HAP-1 (cell line): ENCODE measurements at places on chromosomes 16 and 17.

DNA sequence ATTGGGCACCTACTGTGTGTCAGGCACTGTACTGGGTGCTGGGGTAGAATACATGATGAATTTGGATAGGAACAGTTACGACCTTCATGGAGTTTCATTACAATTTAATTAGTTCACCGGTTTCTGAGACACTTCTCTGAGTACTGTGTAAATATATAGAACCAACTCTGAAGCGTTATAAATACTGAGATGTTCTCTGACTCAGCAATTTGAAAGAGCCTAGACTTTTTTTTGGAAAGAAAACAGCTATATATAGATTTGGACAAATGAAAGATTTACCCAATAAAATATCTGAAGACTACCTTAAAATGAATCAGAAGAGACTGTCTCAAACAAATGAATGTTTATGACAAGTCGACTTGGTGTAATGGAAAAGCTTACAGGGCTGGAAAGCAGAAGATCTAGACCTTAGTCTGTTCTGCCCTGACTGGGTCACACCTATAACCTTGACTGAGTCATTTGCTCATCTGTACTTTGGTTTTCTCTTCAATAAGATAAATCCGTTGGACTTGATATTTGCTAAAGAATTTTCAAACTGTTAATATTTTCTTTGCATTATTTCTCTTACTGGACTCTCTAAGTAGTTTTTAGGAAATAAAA, 4.6 kb upstream of the GAN start:
- DNase-seq: no peak

- DNase-seq: no peak
These were observed 104.5 kb downstream of the NLK start for GRCh38 chr17:28147017-28147416.

- DNase-seq: peak; percentile 100
These were observed 90.0 kb downstream of the GNAO1 start for GRCh38 chr16:56281249-56281805.

- DNase-seq: peak; percentile 11
These were observed 328.6 kb upstream of the PMFBP1 start for GRCh38 chr16:72500545-72500944.

DNA sequence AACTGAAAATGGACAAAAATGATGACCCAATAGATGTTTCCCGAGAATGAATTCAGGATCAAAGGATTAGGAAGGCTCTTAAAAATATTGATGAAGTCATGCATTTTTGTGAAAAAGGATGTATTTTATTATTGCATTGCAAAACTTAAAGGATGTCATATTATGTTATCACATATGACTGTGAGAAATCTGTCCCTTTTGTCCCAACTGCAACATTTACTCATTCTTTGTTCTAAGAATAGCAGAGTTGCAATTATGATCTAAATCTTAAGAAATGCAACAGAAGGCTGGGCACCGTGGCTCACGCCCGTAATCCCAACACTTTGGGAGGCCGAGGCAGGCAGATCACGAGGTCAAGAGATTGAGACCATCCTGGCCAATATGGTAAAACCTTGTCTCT, 13.1 kb upstream of the MYH13 start:
- DNase-seq: no peak

DNA sequence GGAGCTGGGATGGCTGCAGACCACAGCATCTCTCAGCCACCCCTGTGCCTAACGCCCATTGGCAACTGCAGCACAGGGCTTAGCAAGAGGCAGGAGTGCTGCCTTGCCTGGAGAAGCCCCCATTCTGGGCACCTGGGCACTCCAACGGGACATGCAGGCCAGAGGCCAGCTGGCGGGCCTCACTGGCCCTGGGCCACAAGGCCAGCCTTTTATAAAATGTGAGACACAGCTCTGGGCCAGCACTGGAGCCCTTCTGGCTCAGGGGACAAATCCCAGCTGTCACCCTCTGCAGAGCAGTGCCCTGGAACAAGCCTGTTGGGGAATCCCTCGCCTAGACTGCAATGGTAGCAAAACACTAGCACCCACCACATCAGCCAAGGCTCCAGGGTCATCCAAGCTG, 171.8 kb downstream of the WSCD1 start:
- DNase-seq: no peak

GRCh38 chr16:67672306-67672705, 5.7 kb downstream of the C16orf86 start:
- no peak for DNase-seq

DNA sequence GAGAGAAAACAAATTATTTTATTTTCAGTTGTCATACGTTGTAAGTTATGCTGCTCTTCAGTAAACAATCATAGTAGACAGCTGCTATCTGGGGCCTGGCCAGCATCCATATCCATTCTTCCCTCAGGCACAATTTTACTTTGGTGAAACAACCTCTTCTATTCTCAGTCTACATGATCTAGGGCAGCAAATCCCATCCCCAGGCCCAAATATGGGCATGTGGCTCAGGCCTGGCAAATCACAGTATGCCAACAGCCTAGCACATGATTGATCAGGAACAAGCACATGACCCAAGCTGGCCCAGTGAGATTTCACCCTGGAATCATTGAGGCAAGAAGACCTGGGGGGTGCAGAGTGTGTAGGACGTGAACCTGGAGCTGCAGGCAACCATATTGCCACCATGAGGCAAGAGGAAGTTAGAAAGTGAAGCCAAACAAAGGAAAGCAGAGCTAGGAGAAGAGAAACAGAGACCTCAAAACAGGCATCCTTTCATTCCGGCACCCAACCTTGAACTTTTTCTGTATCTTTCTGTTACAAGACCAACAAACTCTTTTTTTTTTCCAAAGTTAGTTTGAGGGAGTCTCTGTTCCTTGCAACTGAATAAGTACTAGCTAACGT, 10.3 kb upstream of the ABCC12 start:
- DNase-seq: no peak

- no peak for DNase-seq
These were observed 83.2 kb downstream of the IRX3 start for GRCh38 chr16:54203384-54203783.

DNA sequence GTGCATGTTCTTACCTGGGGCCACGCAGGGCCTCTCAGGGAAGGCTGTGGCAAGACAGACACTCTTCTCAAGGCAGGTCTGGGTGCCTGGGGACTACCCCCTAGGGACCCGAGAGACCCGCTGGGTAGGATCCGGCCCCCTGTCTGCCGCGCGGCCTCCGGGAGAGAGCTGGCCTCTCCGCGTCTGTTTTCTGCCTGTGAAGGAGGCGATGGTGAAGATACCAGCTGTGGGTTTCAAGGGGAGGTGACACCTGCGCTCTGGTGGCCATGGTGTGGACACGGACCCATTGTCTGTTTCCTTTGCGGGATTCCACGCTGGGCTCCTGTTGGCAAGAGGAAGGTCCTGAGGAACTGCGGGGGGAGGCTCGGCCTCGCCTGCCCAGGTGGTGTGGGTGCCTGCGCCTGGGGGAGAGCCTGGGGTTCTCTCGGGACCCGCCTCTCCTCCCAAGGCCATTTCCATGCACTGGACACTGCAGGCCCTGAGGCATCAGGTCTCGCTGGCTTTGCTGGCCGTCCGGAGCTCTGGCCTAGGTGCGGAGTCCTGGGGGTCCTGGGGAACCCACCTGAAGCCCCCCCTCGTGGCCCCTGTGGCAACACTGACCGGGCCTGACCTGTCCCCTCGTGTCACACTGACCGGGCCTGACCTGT, 12.2 kb upstream of the METRNL start:
- no peak for DNase-seq

DNA sequence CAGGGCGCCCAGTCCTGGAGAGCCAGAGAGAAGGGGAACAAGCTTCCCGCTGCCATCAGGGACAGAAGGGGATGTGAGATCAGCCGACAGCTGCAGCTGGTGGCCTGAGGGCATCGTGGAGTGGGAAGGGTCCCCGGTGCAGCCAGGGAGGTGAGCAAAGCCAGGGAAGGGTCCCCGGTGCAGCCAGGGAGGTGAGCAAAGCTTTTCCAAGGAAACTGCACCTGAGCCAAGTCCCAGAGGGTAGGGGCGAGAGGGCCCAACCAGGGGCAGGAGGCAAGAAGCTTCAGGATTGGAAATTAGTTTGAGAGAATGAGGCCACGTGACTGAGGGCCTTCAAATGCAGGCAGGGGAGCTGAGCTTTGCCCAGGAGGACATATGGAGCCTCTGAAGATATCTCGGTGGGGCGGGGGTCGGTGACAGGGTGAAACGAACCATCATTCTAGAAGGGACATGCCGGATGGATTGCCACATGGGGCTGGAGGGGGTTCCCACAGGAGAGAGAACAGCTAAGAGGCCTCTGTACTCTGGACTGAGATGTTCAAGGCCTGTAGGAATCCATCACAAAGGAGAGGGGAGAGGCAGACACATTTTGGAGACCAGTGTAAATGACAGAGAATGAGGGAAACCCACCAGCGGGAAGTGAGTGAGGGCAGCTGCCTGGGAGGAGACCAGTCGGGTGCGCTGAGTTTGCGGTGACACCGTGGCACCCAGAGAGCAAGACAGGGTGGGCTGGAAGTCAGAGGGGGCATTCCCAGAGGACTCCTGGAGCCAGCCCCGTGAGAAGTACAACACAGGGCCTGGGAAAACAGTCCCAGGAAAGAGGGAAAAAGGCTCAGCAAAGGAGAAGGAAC, 31.4 kb upstream of the RPH3AL start:
- no peak for DNase-seq

- no peak for DNase-seq
These were observed 606.6 kb downstream of the TMEM114 start for GRCh38 chr16:7983676-7984075.

DNA sequence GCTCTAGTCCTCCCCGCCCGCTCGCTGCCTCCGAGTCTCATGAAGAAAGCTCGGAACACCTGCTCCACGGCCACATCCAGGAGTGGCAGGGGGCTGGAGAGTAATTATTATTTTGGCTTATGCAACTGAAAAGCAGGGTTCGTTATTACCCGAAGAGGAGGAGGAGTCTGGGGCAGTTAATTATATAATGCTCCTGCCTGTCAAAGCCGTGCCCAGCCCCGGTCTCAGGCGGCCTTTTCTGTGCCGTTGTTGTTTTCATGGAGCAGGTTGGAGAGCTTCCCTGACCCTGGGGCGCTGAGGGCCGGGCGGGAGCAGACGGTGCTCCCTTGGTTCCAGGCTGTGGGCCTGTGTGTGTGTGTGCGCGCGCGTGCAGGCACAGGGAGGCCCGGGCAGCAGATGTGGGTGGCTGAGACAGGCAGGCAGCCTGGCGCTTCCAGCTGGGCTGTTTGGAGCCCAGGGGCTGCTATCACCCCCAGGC, 2.4 kb downstream of the JPH3 start:
- DNase-seq: peak; percentile 38

DNA sequence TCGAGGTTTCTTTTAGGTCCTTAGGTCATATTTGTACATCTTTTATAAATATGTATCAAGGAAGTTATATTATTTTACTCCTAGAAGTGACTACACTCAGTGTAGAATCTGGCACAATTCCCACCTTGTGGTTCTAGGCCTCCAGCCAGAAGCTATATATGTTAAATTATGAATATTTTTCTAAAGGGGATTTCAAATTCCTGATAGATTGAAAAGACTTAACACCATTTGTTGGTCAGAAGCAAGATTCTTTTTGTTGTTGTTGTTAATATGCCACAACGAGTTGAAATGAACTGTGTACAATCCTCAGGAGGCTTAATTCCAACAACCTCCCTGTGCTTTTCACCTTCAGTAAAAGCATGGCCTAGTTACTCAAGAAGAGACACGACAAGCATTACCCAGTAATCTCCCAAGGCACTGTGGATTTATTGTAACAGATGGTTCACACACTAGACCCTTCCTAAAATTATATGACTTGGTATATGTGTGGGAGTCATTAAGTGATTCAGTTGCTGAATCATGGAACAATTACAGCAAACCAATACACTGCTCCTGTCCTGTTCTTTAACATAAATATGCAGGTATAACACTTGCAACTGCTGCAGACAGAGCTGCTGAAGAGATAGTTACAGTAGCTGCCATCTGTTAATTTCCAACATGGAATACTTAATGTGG, 964.4 kb upstream of the GOT2 start:
- DNase-seq: no peak

DNA sequence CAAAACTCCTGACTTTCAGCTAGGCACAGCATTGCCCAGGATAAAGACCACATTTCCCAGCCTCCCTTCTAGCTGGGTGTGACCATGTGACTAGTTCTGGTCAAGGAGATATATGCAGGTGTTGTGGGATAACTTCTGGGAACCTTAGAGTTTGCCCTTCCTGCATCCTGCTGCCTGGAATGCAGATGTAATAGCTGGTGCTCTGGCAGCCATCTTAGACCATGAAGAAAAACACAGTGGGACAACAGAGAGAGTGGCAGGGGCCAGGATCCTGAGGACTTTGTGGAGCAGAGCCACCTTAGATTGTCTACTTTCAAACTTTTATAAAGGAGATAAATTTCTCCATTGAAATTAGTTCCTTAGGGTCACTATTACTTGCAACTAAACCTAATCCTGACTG, 101.3 kb downstream of the GSG1L start:
- no peak for DNase-seq

DNA sequence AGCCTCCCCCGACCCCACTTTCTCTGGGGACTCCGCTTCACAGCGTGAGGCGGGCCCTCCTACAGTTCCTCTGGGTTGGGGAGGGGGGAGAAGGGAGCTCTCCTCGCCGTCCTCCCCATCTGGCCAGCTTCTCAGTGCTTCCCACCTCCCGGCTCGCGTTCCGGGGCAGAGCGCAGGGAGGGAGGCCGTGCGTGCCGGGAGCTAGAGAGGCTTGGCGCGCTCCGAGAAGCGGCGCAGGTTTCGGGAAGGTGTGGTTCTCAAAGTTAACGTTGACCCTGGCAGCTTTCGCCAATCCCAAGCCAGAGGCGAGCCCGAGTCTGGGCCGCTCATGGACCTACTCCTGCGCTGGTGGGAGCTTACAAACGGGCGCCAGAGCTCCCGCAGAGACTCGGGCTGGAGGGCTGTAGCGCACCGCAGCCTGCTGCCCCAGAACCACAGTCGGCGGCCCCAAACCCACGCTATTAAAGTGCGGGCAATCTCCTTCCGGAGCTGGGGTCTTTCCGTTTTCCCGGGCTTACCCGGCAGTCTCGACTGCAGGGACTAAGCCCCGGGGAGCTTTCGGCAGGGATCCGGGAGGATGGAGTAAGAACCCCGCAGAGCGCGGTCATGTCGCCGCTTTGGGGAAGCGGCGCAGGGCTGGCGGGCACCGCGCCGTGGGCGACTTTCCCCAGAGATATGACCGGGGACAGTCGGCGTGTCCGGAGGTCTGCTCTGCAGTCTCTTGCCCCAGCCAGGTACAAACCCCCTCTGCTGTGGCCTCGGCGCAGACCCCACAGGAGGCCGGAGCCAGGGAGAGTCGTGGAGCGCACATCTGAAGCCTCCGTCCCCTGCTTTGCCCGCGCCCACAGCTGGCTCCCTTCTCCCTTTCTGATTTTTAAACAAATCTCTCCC, 787 bp downstream of the CDH11 start:
- no peak for DNase-seq

DNA sequence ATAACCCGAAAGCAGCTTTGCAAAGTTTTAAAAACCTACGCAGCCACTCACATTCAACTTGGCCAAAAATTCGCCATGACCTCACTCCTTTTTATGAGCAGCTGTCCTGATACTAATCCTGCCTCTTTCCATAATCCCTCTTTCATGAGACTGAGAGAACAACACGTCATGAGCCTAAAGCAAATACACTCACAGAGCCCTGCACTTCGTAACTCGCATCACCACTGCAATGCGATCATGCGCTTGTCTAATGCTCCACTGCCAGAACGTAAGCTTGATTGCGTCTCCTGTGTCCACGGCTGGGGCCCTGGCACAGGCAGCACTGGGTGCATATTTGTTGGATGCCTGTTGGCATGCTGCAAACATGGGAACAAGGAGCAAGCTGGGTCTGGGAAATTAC, 36.2 kb downstream of the CDRT4 start:
- no peak for DNase-seq

- no peak for DNase-seq
These were observed 10.2 kb downstream of the COTL1 start for GRCh38 chr16:84607694-84608093.
